ENCODE measurements at places on chromosomes 4 and X.

GRCh38 chr4:41285202-41285863, 28.6 kb downstream of the UCHL1 start:
- no peak overlapping the region for H3K27ac ChIP-seq
- DNase-seq = no peak
- no peak overlapping the region for H3K4me3 ChIP-seq
- H3K36me3 ChIP-seq = peaks cover 3% of the 10 kb centered on the region

DNA sequence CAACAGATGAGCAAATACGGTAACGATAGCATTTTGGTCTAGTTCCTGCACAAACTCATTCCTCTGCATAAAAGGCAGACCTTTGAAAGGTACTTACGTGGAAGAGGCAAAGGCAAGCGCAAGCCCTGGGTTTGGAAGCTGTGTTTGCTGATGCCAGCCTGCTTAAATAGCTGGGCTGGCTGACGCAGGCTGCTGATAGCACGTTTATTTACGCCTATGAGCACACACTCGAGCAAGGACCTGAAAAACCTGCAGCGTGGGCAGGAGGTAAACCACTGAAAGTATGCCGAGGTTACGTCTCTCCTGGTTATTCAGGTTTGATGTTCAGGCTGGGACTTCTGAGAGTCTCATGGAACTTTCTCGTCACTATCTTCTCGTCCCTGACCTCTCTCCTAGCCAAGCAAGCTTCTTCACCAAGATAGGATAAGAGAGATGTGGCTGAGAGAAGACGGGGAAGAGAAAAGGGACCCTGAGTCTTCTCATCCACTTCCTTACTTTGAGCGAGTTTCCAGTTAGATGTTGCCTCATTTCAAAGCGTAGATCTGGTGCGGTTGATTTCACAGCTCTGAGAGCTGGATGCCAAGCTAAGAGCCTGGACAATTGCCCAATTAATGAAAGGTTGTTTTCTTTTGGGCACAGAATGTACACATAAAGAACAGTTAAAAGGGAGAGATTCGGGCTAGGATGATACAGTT, at the start of gene HOPX:
HOPX (minus strand) TSS at position 139 of the 695 bp plus-strand sequence. CDS start 23,480 bp downstream, outside the sequence.
- no peak for DNase-seq
- no peak within 1 kb of the TSS for H3K4me3 ChIP-seq

DNA sequence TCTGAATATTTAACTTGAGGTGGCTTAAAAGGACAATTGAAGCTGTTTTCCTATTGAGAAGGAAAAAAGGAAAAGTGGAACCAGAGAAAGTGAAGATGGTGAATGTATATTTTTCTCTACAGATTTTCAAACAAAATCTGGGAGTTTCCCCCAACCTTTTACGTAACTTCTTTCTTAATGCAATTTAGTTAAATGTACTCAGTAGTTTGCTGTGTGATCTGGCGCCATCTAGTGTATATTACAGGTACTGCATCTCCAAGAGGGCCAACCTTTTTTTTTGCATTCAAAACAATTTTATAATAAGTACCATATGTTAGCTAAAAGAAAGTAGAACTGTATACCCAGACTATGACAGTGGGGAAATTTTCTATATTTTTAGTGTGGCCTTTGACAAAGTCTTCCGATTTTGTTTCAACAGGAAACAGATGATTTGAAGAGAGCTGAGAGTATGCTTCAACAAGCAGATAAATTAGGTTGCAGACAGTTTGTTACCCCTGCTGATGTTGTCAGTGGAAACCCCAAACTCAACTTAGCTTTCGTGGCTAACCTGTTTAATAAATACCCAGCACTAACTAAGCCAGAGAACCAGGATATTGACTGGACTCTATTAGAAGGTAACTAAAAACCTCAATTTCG, 82.0 kb downstream of the PLS3 start:
- H3K36me3 ChIP-seq = peaks cover 46% of the 10 kb centered on the region
- DNase-seq = no peak
- peak overlapping the region; percentile 91 for H3K27ac ChIP-seq
- no peaks in the 10 kb centered on the region for H3K27me3 ChIP-seq

GRCh38 chr4:59762344-59762743, 1437.8 kb upstream of the ADGRL3 start:
- H3K27ac ChIP-seq = no peak overlapping the region
- H3K4me1 ChIP-seq = no peaks in the 10 kb centered on the region
- no peaks in the 10 kb centered on the region for H3K36me3 ChIP-seq
- H3K4me3 ChIP-seq = no peak overlapping the region

GRCh38 chr4:172648471-172648870, 520.1 kb upstream of the GALNT7 start:
- no peaks in the 10 kb centered on the region for H3K27me3 ChIP-seq
- no peak overlapping the region for H3K27ac ChIP-seq
- H3K36me3 ChIP-seq = no peaks in the 10 kb centered on the region
- H3K4me3 ChIP-seq = no peak overlapping the region
- peaks cover 28% of the 10 kb centered on the region for H3K4me1 ChIP-seq

DNA sequence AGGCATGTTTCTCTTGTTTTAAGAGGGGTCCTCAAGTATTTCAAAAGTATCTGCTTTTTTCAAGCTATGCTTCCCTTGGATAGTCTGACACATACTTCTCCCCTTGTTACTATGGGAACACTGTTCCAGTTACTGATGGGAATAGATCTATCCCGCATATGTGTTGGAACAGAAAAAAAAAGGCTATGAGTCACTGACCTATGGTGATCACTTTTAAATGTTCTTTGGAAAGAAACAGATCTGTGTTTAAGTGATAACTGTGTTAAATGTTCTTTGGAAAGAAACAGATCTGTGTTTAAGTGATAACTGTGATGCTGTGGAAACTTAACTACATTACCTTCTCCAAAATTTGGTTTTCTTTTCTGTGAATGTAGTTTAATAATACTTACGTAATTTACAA, 303.2 kb downstream of the TEX13C start:
- no peaks in the 10 kb centered on the region for H3K36me3 ChIP-seq
- DNase-seq = no peak
- no peak overlapping the region for H3K4me3 ChIP-seq
- no peaks in the 10 kb centered on the region for H3K4me1 ChIP-seq

GRCh38 chr4:83644677-83645659, 109.1 kb downstream of the GPAT3 start:
- H3K27me3 ChIP-seq = peaks cover 20% of the 10 kb centered on the region
- H3K36me3 ChIP-seq = no peaks in the 10 kb centered on the region
- DNase-seq = no peak
- no peak overlapping the region for H3K27ac ChIP-seq
- H3K4me1 ChIP-seq = peaks cover 8% of the 10 kb centered on the region
- no peak overlapping the region for H3K4me3 ChIP-seq

Data from mesothelial cell of epicardium (in vitro differentiated cells).